ENCODE measurements at places on chromosomes 3 and 15.

- DNase-seq, result peak; percentile 36
These were observed 471.0 kb upstream of the PROK2 start for GRCh38 chr3:72255791-72256559.

GRCh38 chr15:90271459-90272166, 6.1 kb downstream of the NGRN start:
- DNase-seq, result no peak

- no peak for DNase-seq
These were observed 24.1 kb upstream of the BBX start for GRCh38 chr3:107498646-107499045.

- no peak for DNase-seq
These were observed 6.6 kb upstream of the CCR8 start for GRCh38 chr3:39322936-39323335.

GRCh38 chr15:62362608-62363007, 197.5 kb upstream of the C2CD4B start:
- no peak for DNase-seq

- DNase-seq, result peak; percentile 85
These were observed 756 bp downstream of the CLPX start for GRCh38 chr15:65184305-65184867.

- DNase-seq, result no peak
These were observed 228.3 kb upstream of the ZBTB20 start for GRCh38 chr3:115375362-115375761.

GRCh38 chr15:79381593-79381992, 50.5 kb upstream of the MINAR1 start:
- no peak for DNase-seq

GRCh38 chr15:90367576-90367975, 15.5 kb downstream of the ZNF774 start:
- no peak for DNase-seq

DNA sequence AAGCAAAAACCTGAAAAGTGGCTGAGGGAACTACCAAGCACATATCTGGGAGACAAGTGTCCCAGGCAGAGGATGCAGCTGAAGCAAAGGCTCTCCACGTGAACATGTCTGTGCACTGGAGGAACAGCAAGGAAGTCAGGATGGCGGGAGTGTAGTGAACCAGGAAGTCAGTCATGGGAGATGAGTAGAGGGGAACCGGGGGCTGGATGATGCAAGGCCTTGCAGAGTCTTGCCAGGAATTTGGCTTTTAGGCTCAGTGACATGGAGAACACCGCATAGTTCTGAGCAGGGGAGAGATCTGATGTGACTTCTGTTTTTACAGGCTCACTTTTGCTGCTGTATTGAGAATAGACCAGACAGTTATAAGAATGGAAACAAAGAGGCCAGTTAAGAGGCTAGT, 19.0 kb downstream of the C2CD4A start:
- DNase-seq, result no peak

DNA sequence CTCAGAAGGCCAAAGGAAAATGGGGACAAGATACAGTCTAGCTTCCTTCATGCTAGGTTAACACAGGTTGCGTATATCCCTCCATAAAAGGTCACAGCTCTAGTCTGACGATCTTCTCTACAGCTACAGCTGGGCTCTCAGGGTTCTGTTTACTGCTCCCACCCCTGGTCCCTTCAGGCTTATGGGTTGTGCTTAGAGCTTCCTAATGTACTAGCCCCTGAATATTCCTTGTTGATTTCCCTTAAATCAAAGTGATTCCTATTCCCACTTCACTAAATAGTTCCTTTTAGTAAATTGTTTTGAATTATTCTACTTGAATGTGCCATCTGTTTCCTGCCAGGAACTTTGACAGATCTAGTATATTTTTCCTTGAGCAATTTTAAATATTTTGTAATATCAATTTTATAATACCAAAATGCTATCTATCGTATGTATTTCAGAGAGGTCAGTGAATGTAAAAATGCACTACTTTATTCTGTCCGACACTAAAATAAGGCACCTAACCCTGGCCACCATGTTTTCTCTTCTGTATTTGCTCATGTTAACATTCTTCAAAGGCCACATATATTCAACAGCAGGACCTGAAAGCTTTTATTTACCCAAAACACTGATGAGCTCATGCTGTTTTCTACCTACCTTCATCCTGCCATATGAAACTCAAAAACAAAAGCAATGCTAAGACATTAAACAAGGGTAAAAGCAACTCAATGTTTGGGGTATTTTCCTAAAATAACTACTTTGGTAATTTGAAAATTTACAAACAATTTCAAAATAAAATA, 92.8 kb upstream of the TGFBR2 start:
- DNase-seq, result no peak

DNA sequence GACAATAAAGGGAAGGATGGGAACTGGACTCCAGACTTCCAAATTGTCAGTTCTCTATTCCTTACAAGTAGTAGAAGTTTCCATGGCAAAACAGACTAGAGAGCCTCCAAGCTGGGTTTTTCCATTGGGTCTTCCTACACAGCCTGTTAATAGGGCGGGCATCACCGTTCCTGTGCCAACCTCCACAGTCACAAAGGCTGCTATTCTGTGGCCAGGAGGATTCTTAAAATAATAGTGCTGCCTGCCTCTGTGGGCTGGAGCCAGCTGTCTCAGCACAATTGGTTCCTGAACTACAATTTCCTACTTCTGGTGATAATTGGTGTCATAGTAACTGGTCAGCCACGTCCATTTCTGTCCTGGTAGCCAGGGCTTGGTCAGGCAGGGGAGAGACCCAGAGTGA, 38.6 kb downstream of the LYZL4 start:
- no peak for DNase-seq

DNA sequence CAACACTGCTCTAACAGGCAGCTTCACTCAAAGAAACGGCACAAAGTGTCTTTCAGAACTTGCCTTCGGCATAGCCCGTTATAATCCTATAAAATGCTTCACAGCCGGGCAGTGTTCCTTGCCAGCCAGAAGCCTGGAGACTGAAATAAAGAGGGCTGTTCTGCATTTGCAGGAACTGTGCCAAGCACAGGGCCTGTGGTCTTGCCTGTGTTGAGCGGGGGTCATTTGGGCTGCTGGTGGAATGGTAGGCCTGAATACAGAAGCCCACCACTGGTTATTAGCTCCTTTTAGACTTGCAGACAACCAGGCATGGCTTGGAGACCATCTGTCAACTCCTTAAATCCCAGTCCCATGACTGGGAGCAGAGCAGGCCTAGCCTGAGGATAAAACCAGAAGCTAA, 4.7 kb upstream of the ARHGEF3 start:
- DNase-seq, result no peak

DNA sequence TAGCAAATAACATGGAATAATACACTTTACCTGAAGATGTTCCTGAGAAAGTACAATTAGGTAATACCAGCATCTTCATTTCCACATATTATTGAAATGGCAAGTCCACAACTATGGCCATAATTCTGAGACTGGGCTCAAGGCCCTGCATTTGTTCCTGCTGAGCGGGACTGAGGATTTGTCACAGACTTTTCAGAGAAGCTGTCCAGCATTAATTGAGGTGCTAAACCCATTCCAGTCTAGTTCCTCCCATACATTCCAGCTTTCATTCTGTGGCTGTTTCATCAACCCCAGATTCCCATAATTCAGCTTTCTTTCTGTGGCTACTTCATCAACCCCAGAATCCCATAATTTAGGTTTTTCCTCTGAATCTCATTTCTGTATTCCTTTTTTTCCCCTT, 293.4 kb upstream of the GBE1 start:
- DNase-seq, result no peak

- DNase-seq, result no peak
These were observed 39.4 kb downstream of the KAT2B start for GRCh38 chr3:20079621-20080020.

DNA sequence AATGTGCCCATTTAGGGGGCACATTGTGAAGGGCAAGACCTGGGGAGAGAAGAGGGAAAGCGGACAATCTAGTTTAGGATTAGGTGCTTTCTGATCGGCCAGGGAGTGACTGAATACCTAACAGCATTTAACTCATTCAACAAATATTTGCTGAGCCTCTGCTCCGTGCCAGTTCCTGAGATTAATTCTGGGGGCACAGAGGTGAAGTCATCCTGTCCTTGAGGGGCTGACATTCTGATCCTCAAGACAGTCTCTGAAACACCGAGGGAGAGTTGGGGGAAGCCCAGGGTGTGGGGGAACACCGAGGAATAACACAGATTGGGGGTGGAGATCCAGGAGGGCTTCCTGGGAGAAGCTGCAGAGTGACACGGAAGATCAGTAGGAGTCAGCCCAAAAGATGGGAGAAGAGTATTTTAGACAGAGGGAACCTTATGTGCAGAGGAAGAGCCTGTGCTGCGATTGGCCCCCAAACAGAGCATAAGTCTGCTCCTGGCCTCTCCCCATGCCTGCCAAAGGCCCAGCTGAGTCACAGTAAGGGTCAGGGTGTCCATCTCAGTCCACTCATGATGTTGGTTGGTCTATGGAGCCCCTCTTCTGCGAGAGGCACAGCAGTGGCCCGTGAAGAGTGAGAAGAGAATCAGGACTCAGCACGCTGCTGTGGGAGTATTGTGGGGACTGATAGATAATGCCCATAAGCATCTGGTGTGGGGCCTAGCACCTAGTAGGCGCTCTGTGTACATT, 60.2 kb downstream of the AMOTL2 start:
- peak; percentile 21 for DNase-seq

DNA sequence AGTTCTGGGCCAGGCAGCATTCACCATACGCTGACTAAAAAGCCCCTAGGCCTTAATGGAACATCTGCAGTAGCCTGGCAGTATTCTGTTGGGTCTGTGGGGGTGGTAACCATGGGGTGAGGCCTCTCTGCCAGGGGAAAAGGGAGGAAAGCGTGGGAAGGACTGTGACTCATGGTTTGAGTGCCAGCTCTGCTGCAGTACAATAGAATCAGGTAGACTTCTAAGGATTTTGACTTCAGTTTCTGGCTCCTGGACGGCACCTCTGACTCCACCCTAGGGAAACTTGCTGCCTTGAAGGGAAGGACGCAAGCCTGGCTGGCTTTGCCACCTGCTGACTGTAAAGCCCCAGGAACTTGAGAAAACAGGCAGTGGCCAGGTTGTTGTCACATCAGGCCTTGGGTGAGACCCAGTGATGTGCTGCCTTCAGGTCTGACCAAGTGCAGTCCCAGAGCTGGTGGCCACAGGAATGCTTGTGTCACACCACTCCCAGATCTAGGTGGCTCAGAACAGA, 148.6 kb downstream of the SUCNR1 start:
- no peak for DNase-seq

- no peak for DNase-seq
These were observed 66.1 kb downstream of the LSM3 start for GRCh38 chr3:14244521-14245247.

DNA sequence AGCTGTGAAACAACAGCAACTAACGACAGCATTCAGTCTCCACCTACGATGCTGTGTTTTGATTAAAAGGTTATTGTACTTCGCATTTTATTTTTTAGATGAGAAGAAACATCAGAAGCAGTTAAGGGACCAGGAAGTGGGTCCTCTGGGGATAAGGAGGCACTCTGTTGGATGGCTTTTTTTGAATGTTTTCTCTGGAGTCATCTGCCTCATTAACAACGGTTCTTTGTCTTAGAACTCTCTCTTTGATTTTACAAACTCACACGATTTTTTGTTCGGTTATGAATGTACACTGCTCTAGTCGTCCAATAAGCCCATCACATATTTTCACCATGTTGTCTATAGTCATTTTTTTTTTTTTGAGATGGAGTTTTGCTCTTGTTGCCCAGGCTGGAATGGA, 36.0 kb upstream of the ARPIN start:
- no peak for DNase-seq

DNA sequence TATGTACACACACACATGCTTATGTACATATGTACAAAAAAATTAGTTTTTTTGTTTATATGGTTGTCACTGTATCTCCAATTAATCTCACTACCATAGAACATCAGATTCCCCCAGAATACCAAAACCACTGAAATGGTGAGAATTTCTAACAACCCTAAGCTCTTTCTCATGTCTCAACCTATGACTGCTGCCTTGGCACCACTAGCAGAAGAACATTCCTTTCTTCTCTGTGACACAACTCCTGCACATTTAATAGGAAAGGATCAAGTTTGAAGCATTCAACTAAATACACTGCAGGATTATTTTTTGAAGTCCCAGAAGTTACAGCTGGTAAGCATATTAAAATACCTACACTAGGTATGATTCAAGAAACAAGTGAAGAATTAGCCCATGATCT, 109.6 kb downstream of the FAM174B start:
- DNase-seq, result no peak

DNA sequence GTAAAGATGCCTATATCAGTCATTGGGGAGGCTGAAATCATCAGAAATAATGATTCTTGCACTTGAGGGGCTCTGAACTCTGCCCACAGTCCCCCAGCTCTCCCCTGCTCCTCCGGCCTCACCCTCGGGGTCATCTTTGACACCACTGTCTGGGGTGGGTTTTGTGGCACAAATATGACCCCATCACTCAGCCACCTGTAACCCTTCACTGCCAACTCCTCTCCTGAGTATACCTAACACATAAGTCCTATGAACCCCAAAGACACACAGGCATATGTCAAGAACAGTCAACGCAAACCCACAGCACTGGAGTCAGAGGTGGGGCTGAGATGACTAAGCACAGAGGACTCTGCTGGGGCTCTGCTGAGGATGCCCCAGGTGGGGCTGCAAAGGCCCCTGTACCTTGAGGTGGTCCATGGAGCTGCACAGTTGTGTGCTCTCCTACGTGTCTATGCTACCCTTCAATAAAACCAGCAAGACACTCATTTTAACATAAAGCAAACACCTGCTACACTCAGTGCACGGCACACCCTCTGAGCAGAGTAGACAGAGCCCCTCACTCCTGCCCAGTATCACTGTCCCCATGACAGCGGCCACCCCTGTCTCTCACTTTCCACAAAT, 29.9 kb downstream of the SLC41A3 start:
- DNase-seq, result no peak

- no peak for DNase-seq
These were observed 59.6 kb downstream of the ABTB1 start for GRCh38 chr3:127732303-127732702.

GRCh38 chr3:115062412-115062956, 84.6 kb downstream of the ZBTB20 start:
- no peak for DNase-seq

- DNase-seq, result no peak
These were observed 154.3 kb upstream of the TRIM42 start for GRCh38 chr3:140523600-140523999.

GRCh38 chr3:111768571-111769100, 90.4 kb upstream of the PHLDB2 start:
- DNase-seq, result no peak

GRCh38 chr15:53212785-53213184, 422.6 kb upstream of the ONECUT1 start:
- no peak for DNase-seq

DNA sequence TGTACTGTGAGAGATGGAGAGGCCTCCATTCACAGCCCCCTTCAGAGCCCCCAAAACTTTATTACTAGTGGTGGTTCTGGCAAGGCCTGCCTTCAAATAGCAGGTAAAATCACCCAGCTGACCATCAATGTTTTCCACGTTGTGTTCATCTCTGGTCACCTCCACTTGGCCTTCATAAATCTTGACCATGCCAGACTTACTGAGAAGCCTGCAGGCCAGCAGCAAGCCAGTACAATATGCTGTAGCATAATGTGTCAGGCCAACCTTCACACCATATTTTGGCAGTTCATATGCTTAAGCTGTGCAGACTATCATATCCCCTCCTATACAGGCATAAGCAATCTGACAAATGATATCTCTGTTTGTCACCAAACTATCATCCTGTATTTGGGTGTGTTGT, 62.1 kb downstream of the ZNF621 start:
- no peak for DNase-seq

- DNase-seq, result no peak
These were observed 25.4 kb downstream of the MAPKAPK3 start for GRCh38 chr3:50642382-50642781.

GRCh38 chr3:149115114-149115513, 14.3 kb upstream of the HPS3 start:
- DNase-seq, result no peak

- no peak for DNase-seq
These were observed 365 bp upstream of the PDCD6IP start for GRCh38 chr3:33798113-33798417.
